Head of caudate nucleus (tissue), 42 donors: ENCODE measurements at places on chromosomes 12 and 14.

- DNase-seq: no peak
Measured at GRCh38 chr14:63960926-63961567, 108.2 kb downstream of the SYNE2 start.

GRCh38 chr12:91078501-91078900 lies 20.7 kb upstream of the KERA start:
- DNase-seq: no peak

- no peak for DNase-seq
Measured at GRCh38 chr12:122738571-122738970, 7.9 kb upstream of the HCAR1 start.

DNA sequence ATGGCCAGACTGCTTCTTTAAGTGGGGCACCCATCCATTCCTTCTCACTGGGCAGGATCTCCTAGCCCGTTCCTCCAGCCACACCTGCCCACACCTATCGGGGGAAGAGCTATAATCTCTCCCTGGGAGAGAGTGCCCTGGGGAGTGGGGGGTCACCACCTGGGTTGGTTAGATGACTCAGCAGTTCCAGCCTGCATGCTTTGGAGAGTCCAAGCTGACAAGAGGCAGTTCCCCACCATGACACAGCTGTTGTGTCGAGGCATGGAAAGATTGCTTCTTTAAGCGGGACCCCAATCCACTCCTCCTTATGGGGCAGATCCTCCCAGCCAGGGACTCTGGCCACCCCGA lies 52.6 kb upstream of the PPFIA2 start:
- no peak for DNase-seq

DNA sequence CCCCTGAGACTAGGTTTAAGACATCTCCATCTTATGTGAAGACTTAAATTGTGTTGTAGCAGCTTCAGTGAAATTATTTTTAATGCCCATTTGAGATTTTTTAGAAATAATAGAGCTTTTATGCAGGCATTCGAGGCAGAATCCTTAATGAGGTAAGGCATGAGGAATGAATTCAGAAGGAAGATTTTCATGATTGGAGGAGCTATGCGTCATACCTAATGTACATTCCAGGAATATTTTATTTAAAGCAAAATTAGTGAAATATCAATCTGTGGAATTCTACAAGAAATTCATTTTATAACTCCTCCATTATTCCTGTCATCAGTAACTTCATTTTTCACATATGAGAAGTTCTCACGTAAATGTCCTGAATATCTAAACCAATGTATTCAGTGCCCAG lies 36.0 kb upstream of the GARIN6 start:
- DNase-seq: no peak

DNA sequence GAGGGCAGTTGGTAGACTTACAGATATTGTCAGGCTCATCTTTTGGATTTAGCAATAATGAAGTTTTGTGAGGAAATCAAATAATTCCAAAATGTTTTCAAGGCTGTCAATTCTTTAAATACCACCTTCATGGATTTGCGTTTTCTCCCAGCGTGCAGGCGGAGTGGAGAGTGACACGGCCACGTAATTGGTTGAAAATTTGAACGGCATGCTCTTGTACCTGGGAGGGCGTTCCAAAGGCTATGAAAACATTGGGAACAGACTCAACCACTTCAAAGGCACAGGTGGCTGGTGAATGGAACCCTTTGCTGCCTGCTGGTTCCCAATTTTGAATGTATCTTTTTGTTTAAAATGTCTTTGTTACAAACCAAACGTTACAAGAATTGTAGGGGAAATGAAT lies 12.4 kb downstream of the SMIM41 start:
- DNase-seq: no peak

DNA sequence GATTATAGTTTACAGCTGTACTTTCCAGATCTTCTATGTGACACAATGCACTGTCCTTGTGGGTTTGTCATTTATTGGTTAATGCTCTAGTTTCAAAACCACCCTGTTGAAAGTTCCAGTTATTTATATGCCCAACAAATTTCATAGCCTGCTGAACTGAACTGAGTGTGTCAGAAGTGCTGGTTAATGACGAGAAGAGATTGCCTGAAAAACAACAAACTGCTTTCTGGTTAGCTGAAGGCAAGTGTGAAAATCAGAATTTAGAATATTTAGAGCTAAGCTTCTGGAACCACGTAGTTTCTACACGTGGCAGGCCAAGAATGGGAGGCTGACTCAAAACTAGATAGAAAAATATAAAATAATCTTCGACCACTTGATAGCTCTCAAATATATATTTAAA lies 19.1 kb upstream of the RIN3 start:
- no peak for DNase-seq
